Heart left ventricle (tissue), 16 donors: ENCODE measurements at places on chromosomes 3 and 15. TPM values are rescaled to one million over a fixed set of nuclear protein-coding genes. Genes with fewer than 3 reads are reported as not detected.

GRCh38 chr3:71208211-71209095 is 375.1 kb downstream of the FOXP1 start:
- DNase-seq = no peak

GRCh38 chr15:90114451-90114901 is 12.2 kb upstream of the IDH2 start:
- no peak for DNase-seq

DNA sequence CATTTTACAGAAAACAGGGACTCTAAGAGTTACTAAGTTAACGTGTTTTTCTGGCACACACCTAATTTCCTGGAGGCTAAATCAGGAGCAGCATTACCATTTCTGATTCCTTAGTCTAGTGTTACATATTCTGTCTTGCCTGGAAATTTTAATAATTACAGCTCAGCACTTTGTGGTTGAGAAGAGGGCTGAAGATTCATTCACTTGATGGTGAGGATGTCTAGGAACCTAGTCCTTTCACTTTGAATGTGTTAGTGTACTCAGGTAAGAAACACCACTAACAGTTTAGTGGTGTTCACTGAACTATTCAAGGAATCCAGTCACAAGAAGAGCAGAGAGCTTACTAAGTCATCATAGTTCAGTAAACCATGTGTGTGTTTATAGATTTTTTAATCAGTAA is 102.8 kb downstream of the STT3B start:
- no peak for DNase-seq

DNA sequence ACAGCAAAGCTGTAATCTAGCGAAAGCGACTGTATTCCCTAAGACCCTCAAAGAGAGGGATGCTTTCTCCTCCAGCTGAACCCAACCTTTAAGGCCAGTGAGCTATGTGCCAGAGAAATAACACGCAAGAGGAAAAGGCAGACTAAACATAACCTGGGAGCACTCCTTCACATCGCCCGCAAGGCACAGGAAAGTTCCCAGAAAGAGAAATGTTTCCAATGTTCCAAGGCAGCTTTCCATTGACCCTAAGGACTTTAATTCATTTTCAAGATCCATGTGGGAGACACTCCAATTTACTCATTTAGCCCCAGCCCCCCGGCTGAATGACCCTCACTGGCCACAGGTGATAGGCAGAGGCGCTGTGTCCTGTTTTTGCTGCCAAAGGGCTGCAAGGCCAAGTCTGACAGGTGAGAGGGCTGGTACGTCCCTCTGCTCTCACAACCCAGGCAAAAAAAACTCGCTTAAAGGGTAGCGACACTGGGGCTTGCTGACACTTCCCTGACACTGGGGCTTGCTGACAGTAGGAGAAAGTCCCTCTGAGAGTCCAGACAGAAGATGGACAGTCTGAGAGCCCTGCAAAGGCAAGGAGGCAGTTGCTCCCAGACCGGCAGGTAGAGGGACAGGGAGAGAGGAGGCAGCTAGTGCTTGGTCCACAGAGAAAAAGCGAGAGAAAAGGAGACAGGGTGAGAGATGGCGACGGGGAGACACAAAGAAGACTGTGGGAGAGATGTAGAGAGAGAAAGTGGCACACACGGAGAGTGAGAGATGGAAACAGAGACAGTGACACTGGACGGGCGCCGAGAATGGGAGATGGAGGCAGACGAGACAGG is 702 bp downstream of the ARHGEF3 start:
- DNase-seq = no peak

- DNase-seq = no peak
Observed at GRCh38 chr3:173556546-173556945, 159.0 kb downstream of the NLGN1 start.

DNA sequence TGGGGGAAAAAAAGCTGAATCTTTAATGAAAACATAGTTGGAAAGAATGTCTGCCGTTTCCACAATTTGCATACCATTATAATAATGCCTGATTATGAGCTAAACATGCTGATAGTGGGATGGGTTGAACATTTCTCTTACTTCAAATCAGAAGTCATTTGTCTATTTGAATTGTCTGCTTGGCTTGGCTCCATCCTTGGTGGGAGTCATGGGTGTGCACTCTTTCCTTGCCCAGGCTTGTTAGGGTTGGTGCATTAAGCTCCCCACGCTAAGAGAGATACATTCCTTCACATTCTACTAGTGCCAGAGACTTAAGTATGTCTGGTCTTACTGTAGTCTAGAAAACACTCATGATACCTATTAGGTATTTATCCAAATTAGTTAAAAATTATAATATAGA is 121.4 kb upstream of the RARB start:
- no peak for DNase-seq

- no peak for DNase-seq
Observed at GRCh38 chr15:98422130-98422478, 226.2 kb upstream of the IGF1R start.

DNA sequence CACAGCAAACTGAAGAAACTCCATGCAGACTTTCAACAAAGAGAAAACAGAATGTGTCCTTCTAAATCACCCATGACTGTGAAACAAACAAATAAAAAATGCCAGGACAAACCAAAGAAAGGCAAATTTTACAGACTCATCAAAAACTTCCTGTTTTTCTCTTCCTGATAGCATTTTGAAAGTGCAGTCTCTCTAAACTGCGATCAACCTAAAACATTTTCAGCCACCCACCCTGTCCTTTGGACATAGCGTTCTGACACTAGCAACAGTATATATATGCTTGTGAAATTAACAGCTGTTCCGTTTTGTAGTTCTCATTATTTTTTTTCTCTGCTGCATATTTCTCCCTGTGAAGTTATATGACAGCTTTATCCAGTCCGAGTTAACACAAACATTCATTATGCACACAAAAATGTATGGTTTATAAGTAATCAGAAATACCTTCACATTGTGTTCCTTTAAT is 151.7 kb downstream of the FBN1 start:
- no peak for DNase-seq

- no peak for DNase-seq
Observed at GRCh38 chr3:94513600-94513999, 450.7 kb downstream of the NSUN3 start.

DNA sequence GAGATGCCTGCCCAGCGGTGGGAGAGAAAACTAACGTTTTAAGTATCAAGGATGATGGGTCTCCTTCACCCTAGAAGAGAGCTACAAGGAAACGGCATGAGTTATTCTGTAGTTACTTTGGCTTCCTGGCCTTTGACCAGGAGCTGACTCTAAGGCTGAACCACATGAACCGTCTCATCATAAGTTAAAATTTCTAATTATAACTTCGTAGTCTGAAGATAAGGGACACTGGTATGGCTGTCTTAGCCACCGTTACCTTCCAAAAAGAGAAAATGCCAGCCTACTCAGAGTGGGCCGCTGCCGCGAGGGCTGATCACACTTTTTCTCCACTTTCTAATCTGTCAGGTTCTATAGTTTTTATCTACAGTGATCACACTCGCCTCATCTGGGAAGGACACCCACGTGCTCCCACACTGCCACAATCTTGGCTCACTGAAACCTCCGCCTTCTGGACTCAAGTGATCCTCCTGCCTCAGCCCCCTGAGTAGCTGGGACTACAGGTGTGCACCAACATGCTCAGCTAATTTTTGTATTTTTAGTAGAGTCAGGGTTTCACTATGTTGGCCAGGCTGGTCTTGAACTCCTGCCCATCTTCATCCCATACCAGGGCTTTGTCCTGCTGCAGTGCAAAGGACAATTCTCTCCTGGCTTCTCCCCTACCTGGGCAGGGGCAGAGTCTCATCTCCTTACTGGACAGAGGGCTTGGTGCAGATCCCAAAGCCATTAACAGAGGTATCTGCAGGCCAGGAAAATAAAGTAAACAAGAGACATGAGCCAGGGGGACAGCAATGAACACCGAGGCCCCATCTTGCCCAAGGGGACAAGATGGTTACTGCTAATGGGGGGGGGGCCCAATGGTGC is 73.4 kb downstream of the RFTN1 start:
- DNase-seq = no peak

GRCh38 chr3:77618686-77619085 is 578.8 kb downstream of the ROBO2 start:
- no peak for DNase-seq

DNA sequence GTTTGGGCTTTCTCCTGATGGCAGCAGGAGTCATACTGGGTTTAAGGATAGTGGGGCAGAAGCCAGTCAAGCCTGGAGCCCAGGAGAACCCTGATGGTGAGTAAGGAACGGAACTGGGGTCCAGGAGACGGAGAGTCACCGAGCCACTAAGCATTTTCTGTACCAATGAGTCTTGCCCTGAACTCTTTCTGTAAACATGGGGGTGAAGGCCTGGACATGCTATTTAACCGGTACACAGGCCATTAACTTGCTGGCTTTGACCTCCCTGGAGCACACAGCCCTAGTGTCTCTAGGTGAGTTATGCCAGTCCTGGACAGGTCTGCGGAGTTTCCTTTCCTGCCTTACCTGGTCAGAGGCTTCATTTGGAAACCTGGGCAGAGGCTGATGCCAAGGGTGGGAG is 3.9 kb downstream of the SLC6A6 start:
- DNase-seq = no peak

DNA sequence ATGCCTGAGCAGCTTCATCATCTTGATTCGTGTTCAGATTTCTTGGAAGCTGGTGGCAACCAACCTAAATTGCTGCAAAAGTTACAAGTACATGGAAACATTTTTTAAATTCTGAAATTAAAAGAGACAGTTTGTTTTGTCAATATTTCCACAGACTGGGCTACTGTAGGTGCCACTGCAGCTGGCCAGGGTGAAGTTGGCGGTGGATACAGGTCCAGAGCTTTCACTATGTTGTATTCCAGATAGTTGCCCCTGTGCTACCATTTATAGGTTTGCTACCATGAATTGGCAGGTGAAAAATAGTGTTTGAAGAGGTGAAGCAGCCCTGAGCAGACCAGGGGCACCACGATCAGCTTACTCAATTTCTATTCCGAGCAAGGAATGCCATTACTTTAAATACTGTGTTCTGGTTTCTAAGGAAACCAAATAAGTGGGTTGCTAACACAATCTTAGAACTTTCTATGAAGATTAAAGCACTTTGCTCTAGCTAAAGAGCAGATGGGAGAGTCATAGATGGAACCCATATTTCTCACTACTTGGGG is 21.2 kb upstream of the SHC4 start:
- no peak for DNase-seq

DNA sequence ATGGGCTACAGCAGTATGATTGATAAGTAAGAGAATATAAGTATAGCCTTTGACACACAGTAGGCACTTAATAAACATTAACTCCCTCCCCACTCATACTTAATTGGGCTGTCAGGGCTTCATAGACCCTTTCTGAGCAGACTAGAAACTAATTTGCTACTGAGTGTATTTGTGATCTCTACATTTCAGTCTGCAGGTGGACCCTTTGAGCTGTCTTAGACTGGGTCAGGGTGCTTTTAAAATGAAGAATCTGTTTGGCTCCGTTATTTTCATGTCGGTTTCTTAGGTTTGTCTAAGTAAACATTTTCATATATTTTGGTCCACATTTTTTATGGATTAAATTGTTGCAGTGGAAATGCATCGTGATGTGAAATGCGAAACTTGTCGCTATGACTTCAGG is 50.3 kb upstream of the SELENOK start:
- DNase-seq = no peak

GRCh38 chr3:31322460-31322859 is 210.3 kb upstream of the STT3B start:
- no peak for DNase-seq

- DNase-seq = no peak
Observed at GRCh38 chr15:100241572-100242482, 99.9 kb downstream of the ADAMTS17 start.

Gene APEH
- 113 TPM for total RNA-seq

Gene ANKUB1
- not detected for total RNA-seq

Gene PTPN9
- 8.8 TPM for total RNA-seq

Gene CNTN6
- total RNA-seq = not detected

Gene EPHB1
- total RNA-seq = 0.67 TPM

Gene ADGRG7
- total RNA-seq = not detected
